ENCODE measurements at places on chromosomes 12 and 14.

GRCh38 chr12:42473561-42473960, 116.0 kb downstream of the PRICKLE1 start:
- DNase-seq = no peak

DNA sequence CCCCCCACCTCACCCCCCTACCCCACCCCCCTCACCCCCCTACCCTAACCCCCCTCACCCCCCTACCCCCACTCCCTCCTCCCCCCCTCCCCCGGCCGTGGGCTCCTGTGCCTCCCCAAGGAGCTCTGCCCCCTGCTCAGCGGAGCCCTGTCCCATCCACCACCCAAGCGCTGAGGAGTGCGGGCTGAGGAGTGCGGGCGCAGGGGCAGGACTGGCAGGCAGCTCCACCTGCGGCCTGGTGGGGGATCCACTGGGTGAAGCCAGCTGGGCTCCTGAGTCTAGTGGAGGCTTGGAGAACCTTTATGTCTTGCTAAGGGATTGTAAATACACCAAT, 2.3 kb upstream of the JPH4 start:
- DNase-seq = no peak

DNA sequence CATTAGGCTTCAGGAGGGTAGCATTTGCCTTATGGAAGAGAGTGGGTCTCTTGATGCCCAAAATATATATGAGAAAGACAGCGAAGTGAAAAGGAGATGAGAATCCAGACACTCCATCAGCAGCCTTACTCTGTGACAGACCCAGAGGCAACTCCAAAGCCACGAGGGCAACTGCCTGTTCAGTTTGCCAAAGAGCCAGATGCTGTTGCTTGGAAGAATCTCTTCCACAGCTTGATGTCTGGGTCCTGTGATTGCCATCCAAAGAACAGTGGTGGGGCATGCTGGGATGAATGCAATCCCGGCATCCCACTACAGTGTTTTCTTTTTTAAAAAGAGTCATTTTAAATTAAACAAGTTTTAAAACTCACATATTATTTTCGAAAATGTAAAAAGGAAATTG, 10.9 kb upstream of the OTX2 start:
- DNase-seq = no peak

DNA sequence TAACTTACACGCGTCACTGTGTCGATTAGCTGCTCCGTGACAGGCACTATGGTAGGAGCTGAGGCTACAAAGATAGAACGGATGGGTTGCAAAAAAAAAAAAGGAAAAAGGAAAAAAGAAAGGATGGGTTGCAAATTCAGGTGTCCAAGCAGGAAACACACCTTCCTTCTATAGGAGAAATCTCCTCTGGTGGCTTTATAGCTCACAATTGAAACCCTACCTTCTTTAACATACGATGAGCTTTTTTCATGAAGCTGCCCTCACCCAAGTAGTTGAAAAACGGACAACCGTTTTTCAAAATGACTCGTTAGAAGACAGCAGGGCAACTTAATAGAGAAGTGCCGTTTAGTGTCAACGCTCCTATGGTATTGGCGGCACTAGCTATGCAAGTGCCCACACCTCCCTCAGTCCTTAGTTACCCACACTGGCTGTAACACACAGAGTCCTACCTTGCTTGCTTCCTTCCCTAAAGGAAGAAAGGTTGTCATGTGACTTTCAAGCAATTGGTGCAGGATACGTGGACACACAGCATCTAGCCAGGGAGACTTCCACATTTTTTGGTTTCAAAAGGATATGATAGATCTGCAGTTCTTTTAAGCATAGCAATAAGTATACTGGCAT, 682 bp upstream of the TRIP11 start:
- DNase-seq = no peak

DNA sequence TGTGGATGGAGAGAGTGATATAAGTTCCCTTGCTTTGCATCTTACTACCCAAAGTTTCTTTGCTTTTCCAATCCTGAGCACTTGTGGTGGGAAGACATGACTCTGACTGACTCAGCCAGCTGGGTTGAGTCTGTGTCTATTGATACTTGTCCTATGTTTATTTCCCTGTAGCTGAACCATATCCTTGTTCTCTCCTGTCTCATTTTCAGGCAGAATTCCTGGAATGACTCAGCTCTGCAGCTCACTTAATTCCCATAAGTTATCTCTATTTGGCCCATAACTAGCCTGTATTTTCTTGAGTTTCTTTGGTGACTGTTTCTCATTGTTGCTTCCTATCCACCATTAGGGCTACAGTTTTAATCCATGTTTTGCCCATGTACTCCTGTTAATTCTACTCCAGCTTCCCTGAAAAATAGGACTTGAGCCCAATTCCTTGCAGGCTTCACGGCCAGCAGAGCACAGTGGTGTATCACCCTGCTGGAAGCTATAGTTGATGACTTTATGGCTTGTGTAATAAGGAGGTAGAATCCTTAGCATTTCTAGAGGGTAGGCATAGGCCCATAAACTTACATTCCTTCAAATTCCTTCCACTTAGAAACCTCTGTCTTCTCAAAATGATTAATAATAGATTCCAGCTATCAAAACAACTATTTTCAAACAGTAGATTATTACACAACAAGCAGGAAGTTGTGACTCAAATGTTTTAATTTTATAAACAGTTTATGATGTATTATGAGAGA, 183.1 kb downstream of the TMTC3 start:
- no peak for DNase-seq

DNA sequence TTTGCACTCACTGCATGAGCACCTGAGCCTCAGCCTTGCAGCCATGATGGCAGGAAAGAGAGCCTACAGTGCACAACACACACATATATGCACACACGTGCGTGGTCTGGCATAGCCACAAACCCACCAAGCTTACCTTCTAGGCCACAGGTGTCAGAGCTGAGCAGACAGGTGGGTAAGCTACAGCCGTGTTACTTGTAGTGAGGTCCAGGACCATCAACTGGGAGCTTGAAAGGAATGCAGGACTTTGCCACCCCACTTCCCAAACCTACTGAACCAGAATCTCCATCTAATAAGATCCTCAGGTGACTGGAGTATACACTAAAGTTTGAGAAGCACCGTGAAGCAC, 2.7 kb downstream of the ASIC1 start:
- no peak for DNase-seq

GRCh38 chr12:7806863-7807487, 17.8 kb downstream of the NANOG start:
- DNase-seq = no peak

GRCh38 chr12:26062566-26062965, 62.3 kb downstream of the BHLHE41 start:
- DNase-seq = no peak

- DNase-seq = no peak
Measured at GRCh38 chr14:67602995-67603545, 3.0 kb upstream of the PIGH start.

GRCh38 chr12:88448337-88448915, 131.8 kb downstream of the KITLG start:
- DNase-seq = no peak

GRCh38 chr12:89247967-89248366, 104.3 kb downstream of the DUSP6 start:
- no peak for DNase-seq

DNA sequence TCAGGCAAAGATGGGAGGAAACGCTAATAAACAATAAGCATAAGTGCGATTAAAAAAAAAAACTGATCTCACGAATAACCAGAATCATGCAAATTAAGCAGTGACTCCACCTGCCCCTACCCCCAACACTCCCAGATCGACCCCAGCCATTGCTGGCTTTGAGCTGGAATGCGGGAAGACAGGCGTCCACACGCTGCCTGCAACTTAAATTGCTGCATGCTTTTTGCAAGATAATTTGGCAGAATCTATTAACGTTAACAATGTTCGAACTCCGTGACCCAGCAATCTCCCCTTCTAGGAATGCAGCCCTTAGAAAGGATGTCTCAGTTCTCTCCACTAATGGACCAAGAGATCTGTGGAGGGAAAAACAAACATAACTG, 935 bp upstream of the CKB start:
- DNase-seq = no peak

GRCh38 chr12:130916241-130916911, 37.3 kb upstream of the ADGRD1 start:
- no peak for DNase-seq

DNA sequence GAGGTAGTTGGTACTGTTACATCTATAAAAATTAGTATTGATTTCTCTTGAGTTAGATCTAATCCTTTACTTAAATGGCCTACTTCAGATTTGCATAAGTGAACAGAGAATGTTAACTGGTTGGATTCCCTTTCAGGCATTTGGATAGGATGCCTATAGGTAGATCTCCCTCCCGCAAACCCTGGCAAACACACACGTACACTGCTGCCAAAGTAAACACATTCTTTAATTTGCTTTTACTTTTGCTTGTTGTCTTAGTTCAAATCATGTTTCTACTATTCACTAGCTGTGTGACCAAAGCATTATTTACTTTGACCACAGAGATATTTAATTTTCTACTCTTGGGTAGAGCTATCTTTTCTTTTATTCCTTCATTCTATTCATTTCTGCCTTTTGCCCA, 936.1 kb upstream of the FBXO33 start:
- DNase-seq = no peak

- no peak for DNase-seq
Measured at GRCh38 chr14:44414646-44415045, 92.4 kb downstream of the FSCB start.

GRCh38 chr12:77842430-77842829, 11.7 kb downstream of the NAV3 start:
- DNase-seq = no peak

- DNase-seq = no peak
Measured at GRCh38 chr12:51901121-51901817, 6.0 kb upstream of the ACVRL1 start.

- no peak for DNase-seq
Measured at GRCh38 chr12:8156845-8157244, at the start of gene ZNF705A. Gene ZNF705A, plus strand, starts transcription at chr12:8157015. Its CDS starts 15,611 bp downstream, at chr12:8172626.

DNA sequence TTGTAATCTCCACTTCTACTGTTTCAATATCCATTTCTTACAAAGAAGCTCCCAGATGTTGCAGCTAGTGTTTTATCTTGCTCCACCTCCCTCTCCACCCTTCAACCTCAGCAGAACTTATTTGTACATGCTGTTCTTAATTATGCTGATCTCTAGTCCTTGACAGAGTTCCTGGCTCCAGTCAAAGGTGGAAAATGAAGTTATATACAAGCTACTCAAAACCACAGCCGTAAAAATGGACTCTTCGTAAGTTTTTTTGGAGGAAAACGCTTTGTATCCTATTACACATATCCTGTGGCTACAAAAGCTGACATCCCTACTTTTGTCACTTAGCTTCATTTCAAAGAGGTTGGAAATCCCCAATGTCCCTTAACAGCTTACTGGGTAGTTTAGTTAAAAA, 1.3 kb downstream of the CLEC1A start:
- DNase-seq = no peak

DNA sequence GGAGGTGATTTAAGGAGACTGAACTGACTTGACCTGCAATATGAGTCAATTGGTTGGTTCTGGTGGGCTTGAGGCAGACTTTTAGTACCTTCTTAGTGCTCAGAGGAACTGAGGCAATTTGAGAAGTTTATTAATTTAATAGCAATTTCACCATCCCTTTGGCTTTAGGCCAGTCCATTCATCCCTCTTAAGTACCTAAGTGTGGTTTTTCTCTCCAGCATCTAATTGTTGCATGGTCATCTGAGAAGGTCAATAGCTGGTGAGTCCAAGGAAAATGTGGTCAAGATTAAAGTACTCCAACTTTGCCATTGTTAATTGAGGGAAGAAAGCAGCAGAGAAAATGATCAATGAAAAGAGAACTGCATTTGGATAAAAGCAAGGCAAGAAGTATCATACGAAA, 115.4 kb upstream of the DYRK2 start:
- no peak for DNase-seq

GRCh38 chr14:75702122-75702521, 41.1 kb downstream of the TTLL5 start:
- DNase-seq = no peak

GRCh38 chr12:114480337-114481199, 74.6 kb upstream of the TBX5 start:
- DNase-seq = no peak

- DNase-seq = no peak
Measured at GRCh38 chr12:99810718-99811593, 163.4 kb downstream of the GARIN6 start.

- no peak for DNase-seq
Measured at GRCh38 chr14:53786045-53786444, 170.6 kb downstream of the BMP4 start.

DNA sequence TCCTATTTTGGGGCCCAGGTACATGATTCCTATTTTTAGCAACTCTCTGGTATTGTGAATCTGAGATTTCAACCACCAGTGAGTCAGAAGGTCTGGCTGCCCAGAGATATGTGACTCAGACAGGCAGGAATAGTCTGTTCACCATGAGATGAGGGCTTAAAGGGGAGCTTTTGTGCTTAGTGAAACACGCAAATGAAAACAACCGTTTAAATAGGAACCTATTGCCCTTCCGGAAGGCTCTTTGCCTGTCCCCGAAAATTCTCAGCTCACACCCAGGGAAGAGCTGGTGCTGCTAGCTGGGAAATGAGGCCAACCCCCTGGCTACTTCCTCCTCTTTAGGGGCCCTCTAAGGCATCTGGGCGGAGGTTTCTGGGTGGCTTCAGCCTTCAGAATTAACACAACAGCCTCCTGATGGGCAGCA, 283.6 kb downstream of the CACNA1C start:
- DNase-seq = no peak

GRCh38 chr12:57370072-57370471, 60.8 kb downstream of the R3HDM2 start:
- no peak for DNase-seq

GRCh38 chr12:52606581-52607218, 5.4 kb upstream of the KRT72 start:
- no peak for DNase-seq

DNA sequence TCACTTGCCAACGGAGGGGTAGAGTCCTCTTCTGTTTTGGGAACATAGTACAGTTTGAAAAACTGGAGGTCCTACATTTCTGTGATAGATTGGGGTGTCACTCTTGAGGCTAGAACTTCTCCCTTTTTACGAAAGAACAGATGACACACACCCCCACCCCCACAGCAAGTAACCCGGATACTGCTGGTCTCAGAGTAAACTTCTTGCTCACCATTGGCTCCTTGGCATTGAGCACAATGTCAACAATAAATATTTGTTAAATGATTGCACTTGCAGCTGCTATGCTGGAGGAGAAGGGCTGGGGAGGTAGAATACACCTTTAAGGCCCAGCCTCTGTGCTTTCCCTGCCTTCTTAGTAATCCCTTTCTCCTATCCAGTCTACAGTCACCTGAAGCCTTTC, 149.8 kb downstream of the TGFB3 start:
- DNase-seq = no peak

- DNase-seq = no peak
Measured at GRCh38 chr12:72836194-72836593, 564.0 kb downstream of the TRHDE start.

- no peak for DNase-seq
Measured at GRCh38 chr14:52069307-52070050, 620 bp upstream of the NID2 start.
